ENCODE measurements at places on chromosomes 2 and 18.
A peak's percentile ranks its signal among the peaks of the same experiment; 100 is the strongest.

DNA sequence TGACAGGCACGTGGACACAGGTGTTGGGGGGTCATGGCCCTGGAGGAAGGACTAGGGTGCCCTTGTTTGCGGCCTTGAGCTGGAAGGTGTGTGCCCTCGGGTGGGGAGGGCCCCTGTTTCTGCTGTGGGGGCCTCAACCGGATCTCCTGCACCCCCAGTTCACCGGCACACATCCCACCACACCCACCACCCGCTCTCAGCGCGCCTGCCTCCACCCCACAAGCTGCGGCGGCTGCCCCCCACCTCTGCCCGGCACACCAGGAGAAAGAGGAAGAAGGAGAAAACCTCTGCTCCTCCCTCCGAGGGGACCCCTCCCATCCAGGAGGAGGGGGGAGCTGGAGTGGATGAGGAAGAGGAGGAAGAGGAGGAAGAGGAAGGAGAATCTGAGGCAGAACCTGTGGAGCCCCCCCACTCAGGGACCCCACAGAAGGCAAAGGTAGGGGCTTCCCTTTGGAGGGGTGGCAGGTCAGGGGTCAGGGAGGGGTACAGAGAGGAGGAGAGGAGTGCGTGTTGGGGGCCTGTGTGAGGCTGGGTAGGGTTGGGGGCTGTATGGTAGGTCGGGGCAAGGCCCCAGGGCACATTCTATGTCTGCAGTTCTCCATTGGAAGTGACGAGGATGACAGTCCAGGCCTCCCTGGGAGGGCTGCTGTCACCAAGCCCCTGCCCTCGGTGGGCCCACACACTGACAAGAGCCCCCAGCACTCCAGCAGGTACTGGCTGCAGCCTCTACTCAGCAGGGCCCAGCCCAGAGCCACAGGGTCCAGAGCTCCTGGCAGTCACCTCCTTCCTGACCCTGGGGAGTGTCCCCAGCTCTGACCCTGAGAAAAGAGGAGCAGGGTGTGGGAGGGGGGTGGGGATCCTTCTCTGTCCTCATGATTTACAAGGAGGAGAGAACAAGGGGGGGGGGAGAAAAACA is 1.8 kb downstream of the SLC4A3 start:
- DNase-seq, result peak; percentile 33

GRCh38 chr2:58221909-58222308 is 19.2 kb downstream of the FANCL start:
- DNase-seq, result no peak

DNA sequence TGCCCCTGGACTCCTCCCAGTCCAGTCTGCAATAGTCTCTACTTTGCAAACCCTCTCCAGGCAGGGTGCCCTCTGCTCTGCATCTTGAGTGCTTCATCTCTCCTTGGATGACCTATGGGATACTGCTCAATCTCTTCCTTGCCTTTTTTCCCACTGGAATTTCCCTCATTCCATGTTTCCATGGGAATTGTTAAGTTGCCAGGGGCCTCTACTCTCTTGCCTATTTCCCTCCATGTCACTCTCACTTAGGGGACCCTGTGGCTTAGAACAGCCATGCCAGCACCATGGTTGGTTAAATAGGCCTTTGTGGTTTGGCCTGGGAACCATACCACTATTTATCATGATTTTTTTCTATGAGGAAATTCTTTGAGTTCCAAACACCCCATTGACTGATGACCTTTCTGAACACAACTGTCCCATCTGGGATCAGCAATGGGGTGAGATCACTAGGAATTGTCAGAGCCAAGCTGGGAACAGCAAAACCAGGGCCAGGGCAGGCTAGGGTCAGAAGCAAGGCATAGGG is 91.4 kb upstream of the RBMS1 start:
- DNase-seq, result no peak

GRCh38 chr2:70962211-70962884 is 16.1 kb upstream of the ANKRD53 start:
- no peak for DNase-seq

GRCh38 chr2:16722677-16723076 is 57.0 kb upstream of the CYRIA start:
- DNase-seq, result no peak

DNA sequence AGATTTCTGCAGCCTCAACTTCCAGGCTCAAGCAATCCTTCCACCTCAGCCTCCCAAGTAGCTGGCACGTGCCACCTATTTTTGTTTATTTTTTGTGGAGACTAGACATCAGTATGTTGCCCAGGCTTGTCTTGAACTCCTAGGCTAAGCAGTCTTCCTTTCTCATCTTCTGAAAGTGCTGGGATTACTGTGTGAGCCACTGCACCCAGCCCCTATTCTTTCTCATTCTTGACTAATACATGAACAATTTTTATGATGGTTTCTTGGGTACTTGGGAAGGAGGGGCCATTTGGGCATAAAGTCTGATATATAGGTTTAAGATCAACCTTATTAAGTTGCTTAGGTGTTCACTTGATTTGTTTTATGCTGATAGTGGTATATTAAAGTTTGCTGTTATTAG is 26.2 kb downstream of the EPC2 start:
- DNase-seq, result no peak

- no peak for DNase-seq
Measured at GRCh38 chr2:79434362-79434761, 78.5 kb upstream of the CTNNA2 start.

DNA sequence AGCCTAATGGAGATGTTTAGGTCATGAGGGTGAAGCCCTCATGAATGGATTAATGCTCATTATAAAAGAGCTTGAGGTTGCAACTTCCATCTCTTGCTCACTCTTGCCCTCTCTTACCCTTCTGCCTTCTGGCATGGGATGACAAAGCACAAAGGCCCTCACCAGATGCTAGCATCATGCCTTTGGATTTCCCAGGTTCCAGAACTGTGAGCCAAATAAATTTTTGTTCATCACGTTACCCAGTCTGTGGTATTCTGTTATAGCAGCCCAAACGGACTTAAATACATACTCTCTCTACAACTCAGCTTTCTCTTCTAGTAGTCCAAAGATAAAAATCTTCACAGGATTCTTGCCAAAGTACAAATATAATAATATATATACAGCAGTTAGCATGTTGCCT is 75.8 kb downstream of the LNPK start:
- no peak for DNase-seq

- no peak for DNase-seq
Measured at GRCh38 chr2:3876685-3877084, 173.3 kb downstream of the DCDC2C start.

GRCh38 chr2:28613633-28614501 is 118.0 kb downstream of the PLB1 start:
- no peak for DNase-seq

- DNase-seq, result no peak
Measured at GRCh38 chr2:133486771-133487191, 81.5 kb downstream of the NCKAP5 start.

GRCh38 chr2:140246058-140246457 is 1465.9 kb upstream of the NXPH2 start:
- no peak for DNase-seq

DNA sequence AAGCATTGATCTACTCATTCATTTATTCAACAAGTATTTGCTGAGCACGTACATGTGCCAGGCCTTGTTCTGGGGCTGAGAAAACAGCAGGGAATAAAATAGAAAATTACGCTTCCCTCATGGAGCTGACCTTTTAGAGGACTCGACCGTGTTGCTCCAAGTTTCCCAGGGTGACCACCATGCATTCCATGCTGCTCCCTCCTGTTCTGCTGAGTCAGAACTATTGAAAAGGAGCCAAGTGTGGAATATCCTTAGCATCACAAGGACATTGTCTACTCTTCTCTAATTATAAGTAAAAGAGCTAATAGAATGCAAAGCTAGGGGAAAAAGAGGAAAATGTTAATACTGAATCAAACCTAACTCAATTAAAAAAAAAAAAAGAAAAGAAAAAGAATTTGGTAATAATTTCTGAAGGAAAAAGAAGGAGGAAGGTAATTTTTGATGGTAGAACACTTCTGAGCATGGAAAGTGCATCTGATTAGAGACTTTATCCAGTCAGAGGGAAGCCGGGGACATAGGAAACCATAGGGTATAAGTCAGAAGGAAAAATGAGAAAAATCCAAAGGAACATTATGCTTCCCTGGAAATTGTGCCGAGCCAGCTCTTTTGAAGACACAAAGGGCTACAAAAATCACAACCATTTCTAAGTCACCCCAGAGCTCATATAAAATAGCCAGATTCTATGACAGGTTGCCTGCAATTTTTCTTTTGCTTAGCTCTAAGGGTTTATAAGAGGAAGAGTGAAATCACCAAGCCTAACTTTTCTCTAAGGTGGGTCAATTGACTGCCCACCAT is 339.4 kb downstream of the RND3 start:
- no peak for DNase-seq

GRCh38 chr2:184628051-184628450 is 29.7 kb downstream of the ZNF804A start:
- no peak for DNase-seq

- DNase-seq, result no peak
Measured at GRCh38 chr2:242002944-242003343, 133.4 kb downstream of the RTP5 start.

DNA sequence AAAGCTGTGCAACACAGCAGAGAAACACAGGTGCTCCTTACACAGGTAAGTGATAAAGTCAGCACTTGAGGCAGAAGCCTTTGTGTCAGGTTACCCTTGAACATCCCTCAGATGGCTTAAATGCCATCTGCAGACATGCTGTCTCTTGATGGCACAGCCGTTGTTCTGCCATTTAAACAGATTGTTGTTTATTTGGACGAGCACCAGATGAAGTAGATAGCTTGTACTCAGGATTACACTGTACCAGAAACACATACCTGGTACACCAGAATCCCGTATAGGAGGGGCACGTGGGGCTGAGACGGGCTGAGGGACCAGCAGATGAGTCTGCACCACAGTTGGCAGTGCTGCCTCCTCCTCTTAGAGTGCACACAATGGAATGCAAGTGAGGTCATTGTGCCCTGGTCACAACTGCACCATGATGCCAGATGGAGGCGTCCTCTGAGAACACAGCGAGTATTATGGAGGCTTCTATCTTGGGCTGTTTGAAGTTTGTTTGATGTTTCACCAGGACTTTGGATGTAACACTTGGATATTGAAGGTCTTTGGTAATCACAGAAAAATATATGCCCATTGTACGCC is 143.0 kb downstream of the TANC1 start:
- DNase-seq, result no peak

- DNase-seq, result no peak
Measured at GRCh38 chr2:197810491-197810890, 6.1 kb downstream of the PLCL1 start.

DNA sequence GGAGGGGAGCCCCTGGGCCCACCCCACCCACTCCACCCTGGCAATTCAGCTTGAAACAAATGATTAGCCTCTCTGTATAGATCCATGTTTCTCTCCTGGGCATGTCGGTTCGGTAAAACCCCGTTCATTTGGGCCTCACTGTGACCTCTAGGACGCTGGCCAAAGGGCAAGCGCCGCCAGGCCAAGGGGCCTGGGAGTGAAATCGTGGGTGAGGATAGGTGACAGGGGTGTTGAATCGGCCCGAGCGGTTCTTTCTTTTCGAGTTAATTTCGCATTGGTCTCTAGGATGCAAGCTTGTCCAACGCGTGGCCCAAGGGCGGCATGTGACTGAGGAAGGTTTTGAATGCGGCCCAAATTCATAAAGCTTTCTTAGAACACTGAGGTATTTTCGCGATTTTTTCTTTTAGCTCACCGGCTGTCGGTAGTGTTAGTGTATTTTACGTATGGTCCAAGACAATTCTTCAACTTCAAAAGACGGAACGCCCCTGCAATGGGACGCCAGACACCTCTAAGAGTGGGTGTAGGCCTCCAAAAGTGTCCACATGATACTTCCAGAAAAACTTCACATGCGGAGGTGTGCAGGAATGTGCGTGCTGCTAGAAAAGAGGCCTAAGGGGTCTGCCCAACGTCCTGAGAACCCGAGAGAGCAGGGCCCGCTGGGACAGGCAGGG is 9.8 kb upstream of the ARID5A start:
- DNase-seq, result no peak

DNA sequence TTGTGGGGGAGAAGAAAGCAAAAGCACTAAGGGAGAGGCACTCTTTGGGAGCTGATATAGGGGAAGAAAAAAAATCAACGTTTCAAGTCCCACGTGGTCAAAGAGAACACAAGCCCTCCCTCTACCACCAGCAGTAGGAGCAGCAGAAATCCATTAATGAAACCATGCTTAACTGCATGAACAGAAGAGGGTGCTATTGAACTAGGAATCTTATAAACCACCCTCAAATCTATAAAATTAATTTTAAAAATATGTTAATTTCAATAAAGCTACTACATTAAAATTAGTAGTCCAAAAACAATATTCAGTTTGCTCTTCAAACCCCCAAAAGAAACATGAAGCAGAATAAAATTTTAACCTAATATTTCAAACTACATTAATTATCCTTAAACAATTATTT is 147.8 kb downstream of the TMEM18 start:
- no peak for DNase-seq

- DNase-seq, result no peak
Measured at GRCh38 chr2:224410946-224411561, 9.1 kb upstream of the FAM124B start.

DNA sequence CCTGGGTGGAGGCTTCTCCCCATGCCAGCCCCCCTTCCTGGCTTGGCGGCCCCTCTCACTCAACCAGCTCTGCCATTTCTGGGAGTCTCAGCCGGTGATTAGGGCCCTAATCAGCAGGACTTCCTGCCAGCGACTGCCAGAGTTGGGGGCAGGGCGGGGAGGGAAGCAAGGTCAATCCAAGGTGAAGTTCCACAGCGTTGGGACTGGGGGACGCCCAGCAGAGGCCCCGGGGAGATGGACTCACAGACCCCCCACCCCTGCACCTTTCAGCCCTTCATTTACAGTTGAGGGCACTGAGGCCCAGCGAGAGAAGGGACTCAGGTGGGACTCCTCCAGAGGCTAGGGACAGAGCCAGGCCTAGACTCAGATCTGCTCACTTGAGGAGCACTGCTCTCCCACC is 65.3 kb downstream of the TNS1 start:
- no peak for DNase-seq

DNA sequence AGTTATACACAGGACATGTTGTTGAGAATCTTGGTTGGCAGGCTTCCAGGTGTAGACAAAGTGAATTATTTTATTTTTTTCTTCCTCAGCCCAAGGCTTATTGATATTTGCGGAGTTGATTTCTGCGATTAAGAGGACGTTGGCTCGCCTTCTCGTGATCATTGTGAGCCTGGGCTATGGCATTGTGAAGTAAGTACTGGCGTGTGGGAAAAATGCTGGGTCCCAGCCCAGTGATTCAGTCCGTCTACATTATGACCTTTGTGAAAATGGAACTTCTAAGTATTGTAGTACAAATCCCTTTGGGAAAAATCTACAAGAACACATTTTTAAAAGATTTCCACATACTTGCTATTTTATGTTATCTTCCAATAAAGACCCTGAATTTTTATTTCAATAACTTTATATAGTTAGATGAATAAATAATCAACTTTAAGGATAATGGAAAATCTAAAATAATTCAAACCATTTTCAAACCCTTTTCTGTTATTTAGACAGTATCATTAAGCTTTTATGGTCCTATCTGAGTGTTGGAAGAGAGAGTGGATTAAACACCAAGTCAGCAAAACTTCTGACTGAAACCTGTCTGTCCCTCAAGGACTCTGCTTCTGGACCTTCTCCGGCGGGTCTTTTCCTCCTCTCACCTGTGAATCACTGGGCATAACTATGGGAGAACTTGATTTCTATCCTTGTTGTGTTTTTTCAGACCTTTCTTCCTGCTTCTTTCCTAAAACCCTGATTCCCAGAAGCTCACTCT is 31.0 kb downstream of the TMEM87B start:
- no peak for DNase-seq

GRCh38 chr2:101127319-101128056 is 23.7 kb downstream of the TBC1D8 start:
- no peak for DNase-seq
